ENCODE measurements at places on chromosomes 5 and 9.

DNA sequence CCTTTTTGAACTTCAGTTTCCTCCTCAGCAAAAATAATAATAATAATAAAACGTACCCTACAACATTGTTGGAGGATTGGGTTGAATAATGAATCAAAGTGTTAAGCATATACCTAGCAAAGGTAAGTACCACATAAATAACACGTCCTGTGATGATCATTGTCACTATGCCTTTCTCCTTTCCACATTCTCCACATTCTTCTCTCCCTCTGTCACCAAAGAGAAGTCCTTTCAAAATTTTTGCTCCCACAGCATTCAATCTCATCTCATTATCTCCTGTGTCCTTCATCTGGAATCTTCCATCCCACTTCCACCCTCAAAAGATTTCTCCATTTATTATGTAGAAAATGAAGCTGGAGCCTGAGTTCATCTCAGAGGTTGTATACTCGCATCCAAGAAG, 7.2 kb upstream of the ALDOB start:
- DNase-seq = no peak

- DNase-seq = no peak
Observed at GRCh38 chr9:4272126-4272525, 27.7 kb downstream of the GLIS3 start.

GRCh38 chr9:72977670-72978069, 24.8 kb upstream of the ALDH1A1 start:
- no peak for DNase-seq

DNA sequence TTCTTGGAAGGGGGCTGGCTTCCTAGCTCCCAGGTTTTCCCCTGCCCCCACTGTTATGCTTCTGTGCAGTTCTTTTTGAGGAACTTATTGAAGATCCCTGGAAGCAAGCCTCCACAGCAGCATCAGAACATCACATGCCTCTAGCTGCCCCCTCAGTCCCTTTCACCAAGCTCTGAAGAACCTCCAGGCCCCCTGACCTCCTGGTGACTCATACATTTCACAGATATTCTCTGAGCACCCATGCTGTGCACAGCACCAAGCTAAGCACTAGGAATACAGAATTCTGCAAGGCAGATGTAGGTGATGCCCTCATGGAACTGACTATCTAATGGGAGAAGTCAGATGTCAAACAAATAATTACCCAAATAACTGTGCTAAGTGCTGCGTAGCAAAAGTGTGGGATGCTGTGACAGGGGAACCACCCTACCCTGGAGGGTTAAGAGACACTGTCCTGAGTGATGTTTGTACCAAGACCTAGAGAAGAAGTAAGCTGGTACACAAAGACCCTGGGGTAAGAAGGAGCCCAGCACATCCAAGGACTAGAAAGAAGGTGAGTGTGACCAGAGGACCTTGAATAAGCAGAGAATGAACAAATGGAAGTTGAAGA, 213.7 kb upstream of the NR4A3 start:
- DNase-seq = no peak

DNA sequence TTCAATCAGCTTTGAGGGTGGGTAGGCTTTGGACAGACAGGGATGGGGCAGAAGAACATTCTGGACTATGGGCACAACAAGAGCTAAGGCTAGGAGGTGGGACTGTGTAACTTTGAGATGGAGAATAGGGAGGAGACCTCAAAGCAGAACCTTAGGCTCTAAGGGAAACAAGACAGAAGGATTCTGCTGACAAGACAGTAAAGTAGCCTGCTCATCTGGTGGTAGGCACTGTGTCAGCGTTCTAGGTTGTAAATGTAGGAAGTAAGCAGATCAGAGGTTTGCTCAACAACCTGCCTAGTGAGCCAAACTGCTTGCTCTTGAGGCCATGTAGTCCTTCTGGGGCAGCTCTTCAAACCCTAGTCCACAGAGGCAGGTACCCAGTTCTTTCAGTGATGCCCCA, 15.0 kb upstream of the IL12B start:
- no peak for DNase-seq

GRCh38 chr5:65209341-65209740, 272.4 kb downstream of the ADAMTS6 start:
- DNase-seq = no peak

- DNase-seq = no peak
Observed at GRCh38 chr5:147844846-147845245, 13.4 kb upstream of the SPINK1 start.

DNA sequence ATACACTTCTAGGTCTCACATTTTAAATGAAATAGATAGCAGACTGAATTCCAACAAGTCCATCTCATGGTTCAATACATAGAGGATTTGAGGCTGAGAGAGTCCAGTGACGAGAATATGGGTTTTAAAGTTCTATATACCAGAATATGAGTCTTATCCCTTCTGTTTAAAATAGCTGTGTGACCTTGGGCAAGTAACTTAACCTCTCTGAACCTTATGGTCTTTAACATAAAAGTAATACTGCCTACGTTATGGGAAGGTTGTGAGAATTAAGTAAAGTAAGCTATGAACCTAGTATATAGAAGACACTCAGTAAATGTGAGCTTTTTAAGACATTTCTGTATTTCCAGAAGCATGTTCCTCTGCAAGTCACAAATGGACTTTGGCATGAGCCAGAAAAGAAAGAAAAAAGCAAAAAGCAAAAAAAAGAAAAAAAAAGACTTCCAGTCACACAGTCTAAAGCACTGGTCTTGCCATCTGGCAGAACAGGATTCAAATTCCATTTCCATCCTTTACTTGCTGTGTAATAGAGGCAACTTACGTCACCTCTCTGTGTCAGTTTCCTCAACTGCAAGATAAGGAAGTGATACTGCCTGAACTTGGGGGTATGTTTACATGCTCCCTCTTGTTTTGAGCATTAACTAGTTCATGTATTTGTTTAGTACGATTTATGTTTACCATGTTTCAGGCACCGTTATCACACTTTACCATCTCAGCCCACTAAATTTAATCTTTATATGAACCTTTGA, 248.2 kb downstream of the TRIM32 start:
- DNase-seq = no peak

- DNase-seq = peak; percentile 96
Observed at GRCh38 chr9:134434894-134435506, 108.7 kb downstream of the RXRA start.

GRCh38 chr9:468766-469426, 254.2 kb downstream of the DOCK8 start:
- no peak for DNase-seq

- DNase-seq = peak; percentile 83
Observed at GRCh38 chr5:138953387-138954256, 78.5 kb upstream of the LRRTM2 start.

- no peak for DNase-seq
Observed at GRCh38 chr5:133229931-133230664, 178.3 kb downstream of the HSPA4 start.

DNA sequence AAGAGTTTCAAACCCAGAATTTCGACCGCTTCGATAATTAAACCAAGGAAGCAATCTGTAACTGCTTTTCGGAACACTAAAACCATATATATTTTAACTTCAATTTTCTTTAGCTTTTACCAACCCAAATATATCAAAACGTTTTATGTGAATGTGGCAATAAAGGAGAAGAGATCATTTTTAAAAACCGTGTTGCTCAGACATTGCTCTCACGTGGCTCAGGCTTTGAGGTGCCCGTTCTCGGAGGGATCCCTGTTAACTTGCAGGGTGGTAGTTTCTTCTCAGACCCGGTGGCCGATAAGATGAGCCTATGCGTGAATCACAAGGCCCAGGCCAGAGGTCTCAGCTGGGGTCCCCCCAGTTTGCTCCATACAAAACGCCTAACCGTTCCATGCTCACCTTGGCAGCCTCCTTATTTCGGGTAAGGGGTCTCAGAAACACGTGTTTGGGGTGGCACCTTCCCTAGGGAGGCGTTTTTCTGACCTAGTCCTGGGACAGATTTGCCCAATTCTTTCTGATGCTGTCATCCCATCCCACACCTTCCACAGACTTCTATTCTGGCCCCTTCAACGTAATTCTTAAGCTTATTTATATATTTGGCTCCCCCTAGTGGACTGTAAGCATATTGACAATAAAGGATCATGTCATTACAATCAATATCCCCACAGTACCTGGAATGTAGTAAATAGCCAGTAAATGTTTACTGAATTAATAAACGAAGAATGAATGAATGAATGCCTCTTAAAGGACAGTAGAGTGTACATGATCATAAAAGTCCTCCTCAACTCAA, 48.1 kb downstream of the THBS4 start:
- no peak for DNase-seq

- no peak for DNase-seq
Observed at GRCh38 chr5:119343766-119344165, 12.1 kb upstream of the TNFAIP8 start.

DNA sequence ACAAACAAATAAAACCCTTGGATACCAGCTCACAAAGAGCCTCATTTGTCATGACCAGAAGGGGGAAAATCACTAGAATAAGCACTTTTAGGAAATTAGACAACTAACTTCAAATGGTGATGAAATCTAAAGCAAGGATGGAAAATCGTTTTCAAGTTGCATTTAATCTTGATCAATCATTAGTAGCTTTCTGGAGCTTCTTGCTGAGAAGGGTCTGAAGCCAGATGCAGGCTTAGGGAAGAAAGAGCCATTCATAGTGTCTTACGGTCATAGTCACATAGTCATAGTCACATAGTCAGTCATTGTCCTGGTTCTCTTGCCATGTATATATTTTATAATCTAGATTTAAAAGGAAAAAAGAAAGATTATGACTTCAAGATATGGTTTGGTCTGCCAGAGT, 610.5 kb downstream of the ACTL7B start:
- DNase-seq = no peak

DNA sequence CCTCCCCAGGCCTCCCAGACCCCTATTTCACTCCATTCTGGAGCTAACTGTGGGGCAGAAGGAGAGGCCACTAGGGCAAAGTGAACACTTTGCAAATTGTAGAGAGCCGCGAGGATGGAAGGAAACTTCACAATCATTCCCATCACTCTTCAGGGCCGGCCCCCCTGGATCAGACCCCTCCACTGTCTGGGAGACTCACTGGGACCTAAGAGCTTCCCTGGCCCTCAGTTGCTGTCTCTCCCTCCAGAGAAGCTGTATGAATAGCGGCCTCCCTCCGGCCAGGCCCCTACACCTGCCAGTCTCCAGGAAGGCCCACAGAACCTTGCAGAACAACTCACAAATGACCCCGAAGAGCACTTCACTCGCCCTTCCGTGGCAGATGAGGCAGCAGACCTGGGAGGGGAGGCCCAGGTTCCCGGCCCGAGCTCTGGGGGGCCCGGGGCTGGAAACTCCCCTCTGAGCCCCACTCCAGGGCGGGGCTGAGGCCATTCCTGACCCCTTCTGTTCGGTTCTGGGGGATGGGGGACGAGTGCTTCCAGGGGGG, 141.9 kb upstream of the IER5L start:
- peak; percentile 34 for DNase-seq

DNA sequence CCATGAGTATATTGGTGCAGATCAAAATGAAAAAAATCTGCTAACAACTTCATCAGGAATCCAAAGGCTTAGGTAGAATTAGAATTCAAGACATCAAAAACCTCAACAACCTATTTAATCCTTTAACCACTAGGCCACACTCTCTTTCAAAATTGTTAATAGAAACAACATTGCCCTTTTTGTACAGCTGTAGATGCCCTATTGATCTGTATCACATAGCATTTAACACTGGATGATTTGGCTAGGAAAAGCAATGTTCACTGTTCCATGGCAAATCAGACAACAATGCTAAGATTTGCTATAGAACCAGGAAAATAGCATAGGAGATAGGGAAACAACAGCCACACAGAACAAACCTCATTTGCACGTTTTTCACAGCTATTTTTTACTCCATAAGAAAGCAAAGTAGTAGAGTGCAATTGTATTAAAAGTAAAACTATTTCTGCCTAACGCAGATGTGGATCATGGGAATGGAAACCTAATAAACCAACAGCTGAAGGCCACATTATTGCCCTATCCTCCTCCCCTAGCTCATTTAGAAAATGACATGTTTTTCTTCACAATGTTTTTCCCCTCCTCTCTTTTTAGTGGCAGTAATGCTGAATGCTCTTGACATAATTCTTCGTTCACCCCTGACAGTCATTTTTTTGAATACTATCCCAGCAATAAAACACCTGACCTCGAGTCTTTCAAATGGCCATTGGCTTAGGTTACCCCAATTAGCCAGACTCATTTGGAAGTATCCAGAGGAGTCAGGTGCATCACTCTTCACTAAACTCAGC, 373.0 kb upstream of the CCNH start:
- no peak for DNase-seq

- no peak for DNase-seq
Observed at GRCh38 chr9:114240647-114241558, 82.0 kb upstream of the ORM1 start.

- DNase-seq = no peak
Observed at GRCh38 chr9:112810696-112811490, 60.3 kb downstream of the SNX30 start.

- no peak for DNase-seq
Observed at GRCh38 chr5:171578049-171578828, 158.8 kb downstream of the FGF18 start.

GRCh38 chr5:77635067-77635916, 3.2 kb downstream of the OTP start:
- DNase-seq = no peak

- DNase-seq = no peak
Observed at GRCh38 chr5:171906703-171907590, 99.5 kb downstream of the FBXW11 start.

GRCh38 chr5:16160706-16161105, 18.9 kb downstream of the MARCHF11 start:
- DNase-seq = no peak

DNA sequence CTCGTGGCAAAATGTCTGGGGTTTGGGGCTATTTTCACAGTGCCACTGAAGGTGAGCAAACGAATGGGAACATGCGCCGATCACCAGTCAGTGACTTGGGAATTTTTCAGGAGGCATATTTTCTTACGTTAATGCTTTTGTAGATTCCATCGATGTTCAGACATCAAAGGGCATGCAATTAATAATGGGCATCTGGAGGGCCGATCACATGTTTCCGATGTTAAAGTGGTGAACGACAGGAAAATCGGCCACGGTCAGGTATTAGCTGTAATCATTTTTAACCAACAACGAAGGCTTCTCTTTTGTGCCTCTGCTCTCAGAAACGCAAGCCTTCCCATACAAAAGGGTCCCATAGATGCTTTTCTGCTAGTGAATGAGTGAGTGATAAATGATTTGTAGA, 155.0 kb upstream of the PITX1 start:
- DNase-seq = no peak

DNA sequence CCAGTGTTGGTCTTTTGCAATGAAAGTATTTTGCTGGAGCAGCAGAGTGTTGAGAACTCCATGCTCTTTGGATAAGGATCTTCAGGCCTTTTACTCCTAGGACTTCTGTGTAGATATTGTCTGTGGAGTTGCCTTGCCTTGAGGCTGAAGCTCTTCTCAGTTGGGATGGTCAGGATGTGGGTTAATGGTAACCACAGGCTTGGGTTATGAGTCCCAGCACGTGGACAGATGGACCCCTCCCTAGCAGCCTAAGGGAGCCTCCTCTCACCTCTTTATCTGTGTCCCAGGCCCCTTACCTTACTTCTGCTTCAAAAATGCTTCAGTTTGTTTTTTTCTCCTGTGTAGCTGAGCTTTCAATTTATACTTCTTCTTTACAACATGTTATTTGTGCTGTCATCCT, 109.9 kb downstream of the MEGF10 start:
- DNase-seq = no peak

- DNase-seq = no peak
Observed at GRCh38 chr5:143304836-143305475, 98.5 kb downstream of the NR3C1 start.

- no peak for DNase-seq
Observed at GRCh38 chr9:3342159-3342777, 183.5 kb downstream of the RFX3 start.

GRCh38 chr5:169696621-169697510, 59.8 kb downstream of the DOCK2 start:
- DNase-seq = no peak

GRCh38 chr9:87725900-87726709, at the start of gene CTSL:
Gene CTSL (plus strand): TSS chr9:87726119. CDS start chr9:87727604, 1,485 bp downstream.
- peak; percentile 82 for DNase-seq
